Activated CD8-positive, alpha-beta T cell treated with anti-CD3 and anti-CD28 coated beads for 36 hours (primary cell): ENCODE measurements at places on chromosomes 5 and 9. TPM values are rescaled to one million over a fixed set of nuclear protein-coding genes. Genes with fewer than 3 reads are reported as not detected.

DNA sequence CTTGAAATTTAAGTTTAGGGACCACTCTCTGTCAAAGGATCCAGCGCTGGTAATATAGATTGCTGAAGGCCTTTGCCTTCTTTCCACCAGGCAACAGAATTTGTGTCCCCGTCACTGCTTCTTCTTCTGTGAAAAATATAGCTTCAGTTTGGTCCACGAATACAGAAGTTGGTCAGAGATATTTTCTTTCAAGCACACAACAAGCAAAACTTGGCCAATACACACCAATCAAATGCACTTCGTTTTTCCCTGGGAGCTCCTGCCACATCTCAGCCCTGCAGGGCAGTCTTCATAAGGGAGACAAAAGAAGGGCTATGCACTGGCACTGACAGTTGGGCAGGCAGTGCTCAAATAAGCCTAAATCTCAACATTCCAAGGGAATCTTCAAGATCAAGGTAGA is 22.9 kb downstream of the HAVCR2 start:
- no peak for DNase-seq

GRCh38 chr5:60992871-60993270 is 47.9 kb downstream of the NDUFAF2 start:
- DNase-seq: no peak

GRCh38 chr9:132240841-132241482 is 79.1 kb downstream of the NTNG2 start:
- DNase-seq: peak; percentile 100

Gene NME5
- not detected for total RNA-seq
